LHCN-M2 (cell line): ENCODE measurements at places on chromosomes 6 and 20. TPM values are rescaled to one million over a fixed set of nuclear protein-coding genes. Genes with fewer than 3 reads are reported as not detected.

GRCh38 chr6:83574783-83575182 lies 62.4 kb downstream of the PRSS35 start:
- no peak for DNase-seq

- DNase-seq = no peak
These were observed 3.5 kb upstream of the APOBEC2 start for GRCh38 chr6:41049521-41049920.

GRCh38 chr20:35293303-35294292 lies 1.4 kb upstream of the FAM83C start:
- DNase-seq = no peak

DNA sequence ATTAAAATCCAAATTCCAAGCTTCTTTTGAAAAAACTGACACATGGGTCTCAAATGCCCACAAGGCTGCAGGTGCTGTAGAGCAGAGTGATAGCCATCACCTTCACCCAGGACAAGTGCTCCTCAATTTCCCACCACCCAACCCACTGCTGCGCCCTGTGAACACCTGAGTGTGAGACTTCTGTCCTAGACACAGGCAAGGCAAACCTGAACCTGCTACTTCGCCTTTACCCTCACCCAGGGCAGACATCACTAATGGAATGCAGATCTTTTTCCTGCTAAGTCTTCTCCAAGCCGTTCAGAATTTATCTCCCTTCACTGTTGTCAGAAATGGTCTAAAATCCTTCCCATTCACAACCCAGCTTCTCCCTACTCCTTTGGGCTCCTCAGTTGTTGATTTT lies 65.9 kb downstream of the PREX1 start:
- DNase-seq = no peak

DNA sequence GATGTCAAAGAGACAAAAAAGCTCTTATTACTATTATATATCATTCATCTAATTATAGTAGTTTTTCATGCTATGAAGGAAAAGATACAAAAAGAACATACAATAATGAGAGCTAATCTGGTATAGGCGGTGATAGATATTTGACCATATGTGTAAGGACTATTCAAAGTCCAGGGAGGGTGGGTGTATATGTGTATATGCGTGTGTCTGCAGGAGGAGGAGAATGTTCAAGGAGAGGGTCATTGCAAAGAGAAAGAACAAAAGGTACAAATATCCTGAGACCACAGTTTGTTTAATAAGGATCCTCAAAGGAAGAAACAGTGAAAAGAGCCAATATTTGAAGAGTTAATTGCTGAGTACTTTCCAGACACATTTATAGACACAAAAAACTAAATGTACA lies 1288.6 kb upstream of the CITED2 start:
- DNase-seq = no peak

DNA sequence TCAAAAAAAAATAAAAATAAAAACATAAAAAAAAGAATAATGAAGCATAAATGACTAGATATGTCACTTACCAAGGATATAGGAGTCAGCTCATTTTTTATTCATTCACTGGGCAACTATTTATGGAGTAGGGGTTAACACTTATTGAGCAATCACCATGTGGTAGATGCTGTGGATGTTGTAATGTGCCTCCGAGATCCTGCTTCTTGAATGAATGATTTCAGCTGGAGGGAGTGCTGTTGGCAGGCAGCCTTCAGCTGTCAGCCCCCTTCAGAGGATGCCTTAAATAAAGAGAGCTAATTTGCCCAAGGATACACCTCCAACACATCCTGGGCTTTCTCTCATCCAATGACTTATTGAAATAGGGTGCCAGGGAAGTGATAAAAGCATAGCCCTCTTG lies 229.5 kb upstream of the DTNBP1 start:
- no peak for DNase-seq

DNA sequence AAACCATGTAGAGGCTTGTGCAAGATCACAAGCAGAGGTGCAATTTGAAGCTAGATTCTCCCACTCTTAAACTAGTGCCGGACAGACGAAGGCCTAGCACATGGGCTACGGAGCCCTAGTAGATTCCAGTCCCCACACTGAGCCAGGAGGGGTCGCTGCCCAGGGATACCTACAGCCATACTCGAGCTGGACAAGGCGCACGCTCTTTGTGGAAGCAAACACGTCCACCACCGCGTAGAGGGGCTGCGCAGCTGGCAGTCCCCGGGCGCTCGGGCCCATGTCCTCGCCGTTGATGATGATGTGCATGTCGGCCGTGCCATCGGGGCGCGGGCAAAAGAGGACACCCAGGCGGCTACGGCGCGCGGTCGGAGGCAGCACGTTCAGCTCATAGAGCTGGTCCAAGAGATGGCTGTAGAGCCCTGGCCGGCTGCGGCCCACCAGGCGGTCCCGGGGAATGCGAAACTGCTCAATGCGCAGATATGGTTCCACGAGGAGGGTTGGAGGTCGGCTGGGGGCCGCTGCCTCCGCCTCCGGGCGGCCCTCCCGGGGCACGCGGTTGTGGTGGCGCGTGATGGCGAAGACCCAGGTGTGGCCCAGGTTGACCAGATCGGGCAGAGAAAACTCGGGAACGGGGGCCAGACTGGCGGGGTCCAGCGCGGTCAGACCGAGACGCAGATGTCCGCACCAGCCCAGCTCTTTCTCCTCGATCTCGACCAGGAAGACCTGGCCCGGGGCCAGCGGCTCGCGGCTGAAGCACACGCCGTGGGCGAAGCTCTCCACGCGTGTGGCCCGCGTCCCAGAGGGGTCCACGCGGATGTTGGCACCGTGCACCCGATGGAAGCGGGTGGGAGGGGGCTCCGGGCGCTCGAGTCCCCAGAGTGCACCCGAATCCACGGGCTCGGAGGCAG lies 677 bp downstream of the NEURL2 start:
- peak; percentile 80 for DNase-seq

- DNase-seq = no peak
These were observed 13.8 kb upstream of the GTSF1L start for GRCh38 chr20:43740642-43741041.

GRCh38 chr20:53657279-53657678 lies 63.6 kb upstream of the ZNF217 start:
- DNase-seq = no peak

DNA sequence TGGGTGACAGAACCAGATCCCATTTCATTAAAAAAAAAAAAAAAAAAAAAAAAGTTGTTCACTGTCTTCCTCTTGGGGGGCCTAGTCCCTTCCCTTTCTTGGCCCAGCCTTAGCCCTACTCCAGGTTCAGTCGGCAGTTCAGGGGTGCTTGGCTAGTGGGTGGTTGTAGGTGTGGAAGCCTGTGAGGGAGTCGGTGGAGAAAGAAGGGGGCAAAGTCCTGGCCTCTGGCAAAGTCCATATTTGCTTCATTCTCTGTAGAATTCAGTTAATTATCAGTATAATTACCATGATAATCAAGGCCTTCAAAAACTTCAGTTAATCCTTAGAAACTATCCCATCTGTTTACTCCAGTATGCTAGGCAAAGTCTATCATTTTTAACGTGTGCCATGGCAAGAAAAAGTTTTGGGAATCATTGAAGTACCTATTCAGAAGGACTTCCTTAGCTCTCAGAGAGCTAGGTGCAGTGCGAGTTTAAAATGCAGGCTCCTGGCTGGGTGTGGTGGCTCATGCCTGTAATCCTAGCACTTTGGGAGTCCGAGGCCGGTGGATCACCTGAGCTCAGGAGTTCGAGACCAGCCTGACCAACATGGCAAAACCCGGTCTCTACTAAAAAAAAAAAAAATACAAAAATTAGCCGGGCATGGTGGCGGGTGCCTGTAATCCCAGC lies 205.7 kb upstream of the ARG1 start:
- DNase-seq = no peak

SALL4 gene
- total RNA-seq = not detected in 2 replicates

SCRT2 gene
- total RNA-seq = not detected in 2 replicates
